Activated CD8-positive, alpha-beta memory T cell treated with anti-CD3 and anti-CD28 coated beads for 48 hours (primary cell): ENCODE measurements at places on chromosomes 11 and 22.
A peak's percentile ranks its signal among the peaks of the same experiment; 100 is the strongest.

DNA sequence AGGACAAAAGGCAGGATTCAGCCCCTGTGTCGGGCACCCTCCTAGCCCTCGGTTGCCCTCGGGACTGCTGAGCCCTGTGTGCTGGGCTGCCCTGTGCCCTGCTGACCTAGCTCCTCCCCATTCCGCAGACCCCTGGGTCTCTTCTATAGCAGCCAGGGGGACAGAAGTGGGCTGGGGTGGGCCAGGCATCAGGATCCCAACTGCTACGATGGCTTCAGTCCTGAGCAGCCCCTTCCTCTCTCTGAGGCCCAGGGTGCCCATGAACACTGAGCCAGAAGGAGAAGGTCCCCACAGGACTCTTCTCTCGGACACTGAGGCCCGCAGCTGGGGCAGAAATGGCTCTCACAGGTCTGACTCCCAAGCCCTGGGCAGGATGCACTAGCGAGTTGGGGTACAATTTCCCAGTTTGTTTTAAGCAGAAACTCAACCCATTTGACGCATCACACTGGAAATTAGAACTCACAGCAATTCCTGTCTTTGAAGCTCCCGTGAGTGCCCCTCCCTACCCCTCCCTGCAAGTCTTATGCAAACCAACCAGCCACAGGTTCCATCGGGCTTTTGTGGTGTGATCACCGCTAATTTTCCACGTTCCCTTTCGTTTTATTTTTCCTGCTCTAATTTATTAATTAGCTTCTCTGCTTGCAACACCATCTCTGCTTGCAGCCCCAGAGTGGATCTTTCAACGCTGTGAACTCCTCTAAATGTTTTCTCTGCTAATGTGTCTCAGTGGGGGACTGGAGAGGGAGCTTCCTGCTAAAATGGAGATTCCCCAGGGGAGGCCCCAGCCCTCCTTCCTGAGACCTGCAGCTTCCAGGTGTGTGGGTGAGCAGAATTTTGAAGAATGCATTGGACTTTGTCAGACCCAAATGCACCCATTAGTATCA, 56.7 kb downstream of the PHF21B start:
- no peak for DNase-seq

DNA sequence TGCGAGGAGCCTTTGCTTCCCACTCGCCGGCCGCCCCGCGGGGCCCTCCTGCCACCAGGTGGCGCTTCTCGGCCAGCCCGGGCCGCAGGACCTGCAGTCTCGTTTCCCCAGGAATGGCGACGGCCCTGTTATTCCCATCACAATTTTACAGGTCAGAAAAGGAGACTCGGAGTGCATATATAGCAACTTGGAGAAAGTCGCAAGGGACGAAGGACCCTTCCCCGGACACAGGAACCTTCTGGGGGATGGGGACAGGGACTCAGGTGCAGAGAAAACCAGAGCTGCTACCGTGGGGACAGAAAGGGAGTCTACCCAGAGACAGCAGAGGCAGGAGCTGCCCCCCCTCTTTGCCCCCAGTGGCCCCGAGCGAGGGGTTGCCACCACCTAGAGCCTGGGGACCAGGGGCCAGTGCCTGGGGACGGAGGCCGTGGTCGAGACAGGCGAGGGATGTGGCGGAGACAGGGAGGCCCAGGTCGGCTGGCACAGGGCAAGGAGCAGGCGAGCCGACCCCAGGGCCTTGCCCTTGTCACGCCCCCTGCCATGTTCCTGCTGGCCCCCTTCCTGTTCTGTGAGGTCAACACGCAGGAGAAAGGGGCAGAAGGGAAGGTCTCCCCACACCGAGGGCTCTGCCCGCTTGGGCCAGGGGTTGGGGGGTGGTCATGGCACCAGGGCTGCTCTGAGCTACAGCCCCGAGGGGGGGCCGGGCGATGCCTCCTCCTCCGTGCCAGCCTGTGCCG, 3.5 kb upstream of the KRTAP5-6 start:
- DNase-seq = peak; percentile 39

- DNase-seq = no peak
These were observed 231.2 kb downstream of the TBC1D22A start for GRCh38 chr22:46993633-46994032.

DNA sequence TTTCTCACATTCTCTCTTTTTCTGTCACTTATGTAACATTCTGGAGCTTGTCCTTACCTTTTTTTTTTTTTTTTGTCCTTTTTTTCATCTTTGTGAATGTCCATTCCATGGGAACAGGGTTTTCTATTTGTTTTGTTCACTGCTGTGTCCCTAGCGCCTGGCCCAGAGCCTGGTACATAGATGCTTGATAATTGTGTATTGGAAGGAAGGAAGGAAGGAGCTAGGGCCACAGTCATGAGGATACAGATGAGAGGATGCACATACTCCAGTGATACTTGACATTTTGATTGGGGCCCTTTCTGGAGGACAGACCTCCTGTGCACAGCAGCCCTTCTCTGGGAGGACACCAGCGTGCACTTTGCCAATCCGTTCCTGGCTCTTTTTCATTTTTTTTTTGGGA, 68.9 kb downstream of the KIAA1671 start:
- DNase-seq = no peak

GRCh38 chr22:28771195-28771791, 1.2 kb upstream of the CCDC117 start:
- no peak for DNase-seq

DNA sequence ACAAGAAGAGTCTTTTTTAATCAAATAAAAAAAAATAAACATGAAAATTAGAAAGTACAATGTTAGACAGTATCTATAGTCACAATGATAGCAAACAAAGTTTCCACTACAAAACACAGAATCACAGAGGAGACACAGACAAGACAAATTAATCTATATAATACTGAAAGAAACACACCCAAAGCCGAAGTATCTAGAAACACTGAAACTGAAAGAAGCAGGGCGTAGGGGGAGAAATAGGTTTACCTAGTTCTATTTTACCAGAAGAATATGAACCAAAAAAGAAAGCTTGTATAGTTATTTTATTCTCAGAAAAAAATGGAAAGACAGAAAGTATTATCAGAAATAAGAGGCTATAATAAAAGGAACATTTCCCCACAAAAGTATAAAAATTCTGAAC, 27.1 kb upstream of the NUP50 start:
- DNase-seq = no peak

GRCh38 chr22:43888740-43889139, 3.1 kb downstream of the PNPLA5 start:
- DNase-seq = no peak

DNA sequence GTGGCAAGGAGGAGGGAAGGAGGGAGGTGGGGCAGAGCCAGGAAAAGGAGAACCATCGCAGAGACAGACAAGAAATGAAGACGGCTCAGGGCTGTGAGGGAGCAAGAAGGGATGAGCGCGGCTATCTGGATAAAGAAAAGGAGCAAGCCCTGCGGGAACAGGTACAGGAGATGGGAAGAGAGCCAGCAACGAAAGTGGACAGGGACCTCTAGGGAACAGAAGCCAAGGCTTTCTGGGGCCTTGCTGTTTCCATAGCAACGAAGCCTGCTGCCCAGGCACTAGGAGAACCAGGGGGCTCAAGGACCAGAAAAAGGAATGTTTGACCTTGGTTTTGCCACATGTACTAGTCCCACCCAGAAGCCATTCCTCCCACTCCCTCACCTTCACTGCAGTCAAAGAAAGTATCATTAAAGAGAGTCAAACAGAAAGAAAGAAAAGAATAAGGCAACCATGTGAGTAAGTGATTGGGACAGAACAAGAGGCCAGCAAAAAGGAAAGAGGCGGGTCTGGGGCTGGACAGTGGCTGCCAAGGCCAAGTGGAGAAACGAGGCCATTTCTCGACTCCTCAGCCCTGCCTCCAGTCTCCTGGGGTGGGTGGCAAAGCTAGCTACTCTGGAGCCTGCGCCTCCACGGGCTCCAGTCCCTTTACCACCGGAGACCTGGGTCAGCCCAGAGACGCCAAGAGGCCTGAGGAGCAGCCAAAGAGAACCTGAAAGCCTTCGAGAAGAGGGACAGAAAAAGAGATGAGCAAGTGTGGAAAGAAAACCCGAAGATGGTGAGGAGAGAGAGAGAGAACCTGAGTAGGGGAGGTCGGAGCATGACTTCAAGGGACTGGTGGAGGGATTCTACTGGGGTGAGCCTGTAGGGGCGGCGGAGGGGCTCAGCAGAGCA, 35.1 kb downstream of the NRXN2 start:
- no peak for DNase-seq

- no peak for DNase-seq
These were observed 1.0 kb downstream of the ZBTB16 start for GRCh38 chr11:114060392-114061047.

GRCh38 chr11:39374963-39375698, 2084.3 kb downstream of the LRRC4C start:
- DNase-seq = no peak

DNA sequence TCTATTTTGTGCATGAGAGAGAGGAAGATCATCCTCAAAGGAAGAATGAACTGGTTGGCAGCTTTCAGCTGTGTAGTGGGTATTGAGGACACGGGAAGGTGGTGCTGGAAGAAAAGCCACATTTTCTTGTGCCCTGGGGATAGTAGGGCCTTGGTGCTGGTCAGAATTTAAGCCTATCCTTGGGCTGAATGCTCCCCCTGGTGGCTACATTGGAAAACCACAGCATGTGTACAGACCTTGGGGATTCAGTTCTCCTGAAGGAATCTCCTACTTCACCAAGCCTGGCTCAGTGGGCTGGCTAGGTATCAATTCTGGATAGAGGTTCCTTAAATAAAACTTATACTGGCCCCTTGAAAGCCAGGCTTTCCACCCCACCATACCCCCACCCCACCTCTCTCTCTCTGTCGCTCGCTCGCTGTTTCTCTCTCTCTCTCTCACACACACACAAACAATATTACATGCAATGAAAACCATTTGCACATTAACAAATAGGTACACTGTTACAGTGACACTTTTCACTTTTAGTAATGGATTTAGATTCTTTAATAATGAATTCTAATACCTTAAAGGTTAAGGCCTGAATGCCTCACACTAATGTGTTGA, 2.8 kb upstream of the OR51M1 start:
- DNase-seq = peak; percentile 0

- DNase-seq = no peak
These were observed 19.9 kb downstream of the SERGEF start for GRCh38 chr11:17992916-17993315.

GRCh38 chr11:70123711-70124110, 45.6 kb downstream of the ANO1 start:
- DNase-seq = no peak

GRCh38 chr22:36124666-36125065, 35.9 kb downstream of the APOL3 start:
- DNase-seq = no peak

DNA sequence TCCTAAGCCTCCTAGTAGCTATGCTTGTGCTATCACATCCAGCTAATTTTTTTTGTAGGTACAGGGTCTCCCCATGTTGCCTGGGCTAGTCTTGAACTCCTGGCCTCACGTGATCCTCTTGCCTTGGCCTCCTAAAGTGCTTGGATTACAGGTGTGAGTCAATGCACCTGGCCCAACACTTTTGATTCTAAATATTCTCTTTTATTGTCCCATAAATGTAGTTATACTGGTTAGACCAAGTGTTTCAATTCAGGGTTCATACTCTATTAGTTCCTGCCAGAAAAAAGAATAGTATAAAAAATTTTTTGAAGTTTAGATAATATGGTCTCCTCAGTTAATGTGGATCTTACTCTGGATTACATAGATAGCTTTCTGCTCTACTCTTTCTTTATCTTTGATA, 6.7 kb upstream of the PTH start:
- no peak for DNase-seq

DNA sequence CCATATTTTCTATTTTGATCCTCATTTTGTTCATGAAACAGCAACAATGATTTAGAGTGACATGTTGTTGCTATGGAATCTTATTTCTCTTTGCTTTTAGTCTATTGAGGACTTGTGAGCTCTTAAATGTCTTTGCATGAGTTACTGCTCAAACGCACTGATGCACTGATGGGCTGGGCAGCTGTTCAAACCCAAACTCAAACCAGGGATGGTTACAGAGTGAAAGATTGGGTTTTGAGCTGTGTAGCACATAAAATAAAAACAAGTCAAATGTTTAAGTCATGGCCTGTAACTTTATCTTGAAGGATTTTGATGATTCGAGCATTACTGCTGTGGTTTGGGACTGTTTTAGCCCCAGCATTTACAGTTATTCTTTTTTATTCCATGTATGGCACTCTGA, 20.1 kb upstream of the NCAM1 start:
- DNase-seq = no peak

DNA sequence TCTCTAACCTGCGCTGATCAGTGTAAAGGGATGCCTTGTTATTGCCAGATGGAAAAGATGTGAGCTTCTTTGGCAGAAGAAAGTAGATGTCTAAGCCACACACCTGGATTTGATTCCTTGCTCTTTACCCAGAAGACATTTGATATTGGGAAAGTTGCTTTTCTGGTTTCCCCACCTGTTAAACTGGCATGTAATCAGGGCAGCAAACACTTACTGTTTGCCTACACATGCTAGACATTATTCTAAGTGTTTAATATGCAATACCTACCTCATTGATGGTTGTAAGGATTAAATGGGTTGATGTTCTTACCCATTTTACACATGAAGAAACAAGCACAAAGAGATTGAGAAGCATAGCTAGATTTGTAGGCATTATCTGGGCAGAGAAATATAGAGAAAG, 16.6 kb downstream of the ASRGL1 start:
- DNase-seq = no peak

- no peak for DNase-seq
These were observed 7.3 kb downstream of the TOP3B start for GRCh38 chr22:21975273-21975672.

- no peak for DNase-seq
These were observed 111.1 kb downstream of the TP53I11 start for GRCh38 chr11:44839458-44840084.

GRCh38 chr11:112004389-112004788, 20.8 kb upstream of the DLAT start:
- DNase-seq = no peak

DNA sequence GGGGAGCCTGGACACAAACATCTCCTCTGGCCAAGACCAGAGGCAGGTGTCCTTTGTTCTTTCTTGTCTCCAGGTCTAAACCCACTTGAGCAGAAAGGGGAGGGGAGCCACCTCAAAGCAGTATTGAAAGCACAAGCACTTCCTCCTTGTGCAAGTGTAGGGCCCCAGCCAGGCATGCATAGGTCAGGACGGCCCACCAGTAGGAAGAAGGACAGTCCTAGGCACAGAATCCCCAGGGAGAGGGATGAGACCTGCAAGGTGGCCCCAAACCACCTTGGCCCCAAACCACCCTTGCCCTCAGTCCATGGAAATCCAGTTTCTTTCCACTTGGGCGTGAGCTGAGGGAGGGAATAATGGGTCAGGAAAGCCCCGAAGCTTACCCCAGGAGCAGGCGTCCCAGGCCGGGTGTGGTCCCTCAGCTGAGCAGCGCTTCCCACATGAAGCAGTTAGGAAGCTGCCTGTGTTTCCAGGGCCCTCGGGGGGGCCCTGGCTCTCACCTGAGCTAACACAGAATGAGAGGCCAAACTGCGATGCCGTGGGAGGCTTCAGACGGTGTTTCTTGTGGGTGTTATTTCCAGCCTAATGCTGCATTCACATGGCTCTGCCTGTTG, 20.4 kb upstream of the IGSF9B start:
- DNase-seq = no peak

- DNase-seq = no peak
These were observed 27.1 kb upstream of the TOP3B start for GRCh38 chr22:22009661-22010060.
